ENCODE measurements at places on chromosomes 2 and 18.
A peak's percentile ranks its signal among the peaks of the same experiment; 100 is the strongest.

- peak; percentile 76 for DNase-seq
These were observed at the start of gene ITSN2 for GRCh38 chr2:24360050-24360962. Gene ITSN2, minus strand, starts transcription at chr2:24360536. Its CDS starts 32,454 bp downstream, at chr2:24328082.

DNA sequence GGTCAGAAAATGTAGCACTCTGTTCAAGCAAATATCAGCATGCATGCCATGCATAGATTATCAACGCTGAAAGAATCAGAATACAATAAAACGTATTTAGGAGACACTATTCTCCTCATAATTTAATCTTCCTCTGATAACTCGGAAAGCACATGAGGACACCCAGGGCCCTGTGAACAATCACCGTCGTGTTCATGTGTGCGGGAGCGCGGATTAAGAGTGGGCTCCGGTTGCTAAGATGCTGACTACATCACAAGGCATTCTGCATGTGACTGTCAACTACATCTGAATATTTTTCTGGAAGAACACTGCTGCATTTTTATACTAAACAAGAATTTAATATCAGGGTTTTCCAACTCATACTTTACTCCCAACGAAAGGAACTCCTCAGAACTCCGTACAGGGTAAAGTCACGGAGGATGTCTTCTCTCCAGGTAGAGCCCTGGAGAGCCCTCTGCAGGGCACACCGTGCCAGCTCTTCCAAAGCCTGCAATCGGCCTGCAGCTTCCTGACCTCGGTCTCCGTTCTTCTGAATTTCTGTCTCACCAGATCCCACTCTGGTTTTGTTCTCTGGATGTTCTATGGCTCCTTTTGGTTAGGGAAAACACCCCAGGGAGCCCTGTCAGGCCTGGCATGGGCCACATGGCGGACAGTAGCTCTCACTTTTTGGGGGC is 59.6 kb downstream of the ZNF516 start:
- no peak for DNase-seq

- no peak for DNase-seq
These were observed 10.1 kb downstream of the GPR35 start for GRCh38 chr2:240635121-240635997.

DNA sequence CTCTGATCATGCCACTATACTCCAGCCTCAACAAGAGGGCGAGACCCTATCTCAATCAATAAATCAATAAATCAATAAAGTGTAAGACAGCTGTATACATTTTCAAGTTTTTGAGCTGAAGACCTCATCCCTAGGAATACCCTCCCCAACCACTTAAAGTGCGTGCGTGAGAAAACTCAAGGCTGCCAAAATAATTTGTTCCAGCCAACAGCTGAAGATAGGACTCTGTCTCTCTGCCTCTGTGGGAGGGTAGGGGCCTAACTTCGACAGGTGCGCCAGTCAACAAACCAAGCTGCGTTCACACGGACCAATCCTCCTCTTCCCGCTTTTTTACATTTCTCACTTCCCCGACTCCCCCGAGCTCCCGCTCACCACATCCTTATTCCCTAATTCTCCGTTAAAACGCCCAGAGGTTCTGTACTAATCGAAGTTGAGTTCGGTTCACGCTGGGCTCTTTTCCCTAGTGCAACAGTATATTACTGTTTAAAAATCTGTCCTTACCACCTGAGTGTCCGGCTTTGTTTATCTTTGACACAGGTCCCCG is 618 bp downstream of the POLR2D start:
- DNase-seq: peak; percentile 41

- DNase-seq: no peak
These were observed 615.1 kb downstream of the IRS1 start for GRCh38 chr2:226184540-226184939.

DNA sequence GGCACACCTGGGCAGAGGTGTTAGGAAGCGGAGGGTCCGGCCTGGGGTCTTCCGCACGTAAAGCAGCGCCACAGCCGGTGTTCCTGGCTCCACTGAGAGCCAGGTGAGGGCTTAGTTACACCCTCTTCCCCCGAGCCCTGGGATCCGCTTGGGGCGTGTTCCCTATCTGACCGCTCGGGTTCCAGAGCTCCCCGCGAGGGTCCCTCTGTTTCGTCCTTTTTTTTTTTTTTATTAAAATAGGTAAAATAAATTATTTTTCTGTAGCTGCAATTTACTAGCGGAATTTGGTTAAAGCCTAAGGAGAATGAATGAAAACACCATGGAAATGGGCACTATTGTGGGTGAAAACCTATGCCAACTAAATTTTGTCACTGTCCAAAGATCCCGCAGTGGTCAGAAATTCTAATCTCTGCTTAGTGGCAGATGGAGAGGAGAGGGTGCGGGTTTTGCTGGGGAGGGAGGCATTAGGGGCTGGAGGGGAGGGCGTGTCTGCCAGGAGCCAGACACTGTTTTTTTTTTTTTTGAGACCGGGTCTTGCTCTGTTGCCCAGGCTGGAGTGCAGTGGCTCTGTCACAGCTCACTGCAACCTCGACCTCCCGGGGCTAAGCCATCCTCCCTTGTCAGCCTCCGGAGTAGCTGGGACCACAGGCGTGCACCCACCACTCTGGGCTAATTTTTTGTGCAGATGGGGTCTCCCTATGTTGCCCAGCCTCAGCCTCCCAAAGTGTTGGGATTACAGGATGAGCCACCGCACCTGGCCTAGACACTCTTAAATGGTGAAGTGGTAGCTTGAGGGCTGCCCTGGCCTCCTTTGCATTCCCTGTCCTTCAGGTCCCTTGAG is 834 bp downstream of the PDCL3 start:
- no peak for DNase-seq

- no peak for DNase-seq
These were observed 44.0 kb upstream of the XPO1 start for GRCh38 chr2:61582165-61582564.

- no peak for DNase-seq
These were observed 2.2 kb upstream of the IL1R1 start for GRCh38 chr2:102140377-102140776.

DNA sequence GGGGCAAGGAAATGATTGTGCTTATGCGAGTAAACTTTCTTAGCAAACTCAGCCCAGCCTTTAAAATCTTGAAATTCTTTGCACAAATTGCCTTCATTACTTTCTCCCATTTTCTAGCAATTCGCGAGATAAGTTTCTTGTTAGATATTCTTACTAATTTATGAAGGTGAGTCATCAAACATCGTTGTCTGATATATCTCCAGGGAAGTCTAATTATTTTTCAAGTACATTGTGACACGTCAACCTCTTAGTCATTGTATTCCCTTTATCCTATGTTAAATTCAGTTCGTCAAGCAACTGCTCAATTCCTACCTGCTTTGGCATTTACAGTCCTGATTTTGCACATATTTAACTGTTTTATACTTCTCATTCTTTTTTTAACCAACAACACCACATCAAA is 854.5 kb upstream of the CRIM1 start:
- no peak for DNase-seq

Data from HT-29 (cell line).